ENCODE measurements at places on chromosomes 5 and 9. TPM values are rescaled to one million over a fixed set of nuclear protein-coding genes. Genes with fewer than 3 reads are reported as not detected.

- DNase-seq = no peak
Measured at GRCh38 chr5:176948458-176948857, 49.3 kb upstream of the HK3 start.

- DNase-seq = no peak
Measured at GRCh38 chr5:5231576-5231975, 91.4 kb downstream of the ADAMTS16 start.

DNA sequence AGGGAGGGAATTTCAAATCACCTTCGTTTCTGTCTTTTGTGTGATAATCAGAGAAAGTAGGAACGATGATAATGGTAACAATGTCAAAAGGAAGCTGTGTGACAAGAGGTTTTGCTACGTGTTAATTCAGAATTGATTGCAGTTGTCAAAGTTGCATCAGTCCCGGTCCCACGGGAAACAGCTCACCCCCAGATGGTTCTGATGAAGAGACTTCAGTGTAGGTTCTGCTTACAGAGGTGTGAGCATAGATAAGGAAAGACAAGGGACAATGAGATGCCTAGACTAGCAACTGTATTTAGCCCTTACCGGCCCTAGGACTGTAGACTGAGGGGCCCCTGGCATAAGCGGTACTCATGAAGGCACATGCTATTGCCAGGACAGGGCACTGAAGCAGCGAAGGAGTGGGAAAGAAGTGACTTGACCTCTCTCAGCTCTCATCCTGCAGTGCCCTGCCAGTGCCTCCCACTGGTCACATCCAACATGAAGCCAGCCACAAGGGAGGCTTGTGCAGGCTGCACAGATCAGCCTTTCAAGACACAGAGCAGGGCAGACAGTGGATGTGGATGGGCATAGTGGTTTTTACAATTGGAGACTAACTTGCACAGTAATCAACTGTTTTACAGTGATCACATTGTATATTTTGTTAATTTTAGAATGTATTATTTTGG is 21.1 kb downstream of the PDE8B start:
- no peak for DNase-seq

- DNase-seq = peak; percentile 10
Measured at GRCh38 chr5:55440188-55440646, 94.5 kb downstream of the PLPP1 start.

DNA sequence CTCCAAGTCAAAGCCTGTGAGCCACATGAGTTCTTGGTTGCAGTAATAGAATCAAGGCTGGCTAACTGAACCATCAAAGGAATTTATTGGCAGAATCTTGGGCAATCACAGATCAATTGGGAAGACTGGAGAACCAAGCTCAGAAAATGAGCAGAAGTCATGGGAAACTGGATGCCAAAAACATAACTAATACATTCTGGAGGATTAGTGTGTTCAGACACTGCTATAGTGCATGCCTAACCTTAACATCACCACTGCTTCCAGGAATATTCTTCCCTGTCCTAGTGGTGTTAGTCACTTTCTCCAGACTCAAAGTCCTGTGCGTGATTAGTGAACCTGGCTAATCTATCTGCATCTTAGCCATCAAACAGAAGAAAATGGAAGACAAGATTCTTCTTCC is 843.7 kb downstream of the EFNA5 start:
- no peak for DNase-seq

GRCh38 chr5:175516933-175517823 is 38.8 kb downstream of the SFXN1 start:
- DNase-seq = no peak

- DNase-seq = peak; percentile 5
Measured at GRCh38 chr5:118326481-118327045, 661.8 kb downstream of the DTWD2 start.

GRCh38 chr9:112726428-112726827 is 8.5 kb upstream of the INIP start:
- no peak for DNase-seq

DNA sequence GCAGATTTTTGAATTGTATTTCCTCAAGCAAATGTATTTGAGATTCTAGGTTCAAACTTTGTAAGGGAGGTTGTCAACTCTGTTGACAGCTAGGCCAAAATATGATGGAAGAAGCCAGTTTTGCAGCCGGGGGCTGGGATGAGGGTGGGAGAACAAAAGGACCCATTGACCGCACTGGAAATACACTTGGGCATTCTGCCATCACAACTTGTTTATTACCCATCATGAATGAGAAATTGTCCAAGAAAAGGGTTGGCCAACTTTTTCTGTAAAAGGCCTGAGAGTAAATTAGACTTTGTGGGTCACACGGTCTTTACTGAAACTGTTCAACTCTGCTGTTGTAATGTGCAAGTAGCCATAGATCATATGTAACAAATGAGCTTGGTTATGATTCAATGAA is 221.3 kb upstream of the KLF9 start:
- no peak for DNase-seq

DNA sequence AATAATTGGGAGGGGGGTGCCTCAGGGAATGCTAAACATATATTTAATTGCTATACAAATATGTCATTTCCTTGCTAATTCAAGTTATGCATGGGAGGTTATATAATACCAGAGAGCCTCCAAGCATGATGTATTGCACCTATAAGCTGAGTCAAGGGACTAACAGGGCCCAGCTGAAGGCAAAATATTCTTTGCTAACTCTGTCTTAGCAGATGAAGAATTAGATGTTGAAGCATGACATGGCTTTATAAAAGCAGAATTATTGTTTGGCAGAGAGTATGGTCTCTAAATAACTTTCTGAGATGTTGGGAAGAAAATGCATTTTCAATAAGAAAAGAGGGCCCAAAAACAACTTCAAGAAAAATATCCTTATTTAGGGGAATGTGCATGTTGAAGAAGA is 60.4 kb downstream of the SGCD start:
- no peak for DNase-seq

GARIN3 gene
- total RNA-seq = not detected

KIF4B gene
- total RNA-seq = 0.10 TPM

SHISAL2B gene
- total RNA-seq = not detected

F12 gene
- total RNA-seq = 2.3 TPM

ACSL6 gene
- total RNA-seq = 1.1 TPM

Data from MG63 (cell line).